ENCODE measurements at places on chromosomes 13 and 19. TPM values are rescaled to one million over a fixed set of nuclear protein-coding genes. Genes with fewer than 3 reads are reported as not detected.

The MTRF1 gene
- total RNA-seq: 10.6 TPM

The SIGLEC9 gene
- total RNA-seq: not detected

The F10 gene
- 33.4 TPM for total RNA-seq

The SIGLEC14 gene
- total RNA-seq: not detected

The SYDE1 gene
- total RNA-seq: 30.4 TPM

The KLK12 gene
- total RNA-seq: not detected

The GPR183 gene
- total RNA-seq: not detected

The PROZ gene
- total RNA-seq: not detected

The COL4A1 gene
- 48.6 TPM for total RNA-seq

The PSENEN gene
- 18.4 TPM for total RNA-seq

The ZNF541 gene
- total RNA-seq: not detected

The KPTN gene
- total RNA-seq: 5.4 TPM

The ZNF235 gene
- 6.5 TPM for total RNA-seq

The CRX gene
- not detected for total RNA-seq

The ICAM4 gene
- 1.2 TPM for total RNA-seq

The CGB7 gene
- not detected for total RNA-seq

The WDR18 gene
- total RNA-seq: 69.4 TPM

The CCDC169 gene
- 6.7 TPM for total RNA-seq

The FXYD3 gene
- not detected for total RNA-seq

The JAK3 gene
- 2.6 TPM for total RNA-seq

The SYCN gene
- total RNA-seq: not detected

The FAM174C gene
- total RNA-seq: 45.3 TPM

The MYH14 gene
- not detected for total RNA-seq

The C3 gene
- 42.7 TPM for total RNA-seq

The ATXN8OS gene
- not detected for total RNA-seq

The LILRB2 gene
- not detected for total RNA-seq

The FUT2 gene
- not detected for total RNA-seq

The ZNF420 gene
- 5.8 TPM for total RNA-seq

The ACP7 gene
- total RNA-seq: under 0.01 TPM

The ATP1A3 gene
- total RNA-seq: 0.15 TPM

The CEACAM19 gene
- 2.6 TPM for total RNA-seq

The IRGQ gene
- 11.8 TPM for total RNA-seq

The C19orf53 gene
- total RNA-seq: 60.8 TPM

The LILRA1 gene
- not detected for total RNA-seq

The SAMD1 gene
- 19.6 TPM for total RNA-seq

The TNFSF9 gene
- 1.3 TPM for total RNA-seq

The KRTDAP gene
- total RNA-seq: not detected

The SOHLH2 gene
- 2.0 TPM for total RNA-seq

The NCR1 gene
- total RNA-seq: not detected

The RFPL4AL1 gene
- not detected for total RNA-seq

The ETFB gene
- total RNA-seq: 193 TPM

The RYR1 gene
- total RNA-seq: under 0.01 TPM

The TMEM238 gene
- total RNA-seq: 0.58 TPM

The GTPBP3 gene
- 19.8 TPM for total RNA-seq

The SBSN gene
- 10.6 TPM for total RNA-seq

The TEX30 gene
- total RNA-seq: 6.0 TPM

The SELENOV gene
- not detected for total RNA-seq

The ZNF835 gene
- 1.2 TPM for total RNA-seq

The TOMM40 gene
- 36.4 TPM for total RNA-seq

The RNF17 gene
- total RNA-seq: 0.17 TPM

The DAZAP1 gene
- 50.4 TPM for total RNA-seq

The SPRED3 gene
- total RNA-seq: 2.9 TPM
